ENCODE measurements at places on chromosomes 1 and 21.
A peak's percentile ranks its signal among the peaks of the same experiment; 100 is the strongest.

GRCh38 chr1:159862031-159862430 is 426 bp downstream of the VSIG8 start:
- no peak for DNase-seq

DNA sequence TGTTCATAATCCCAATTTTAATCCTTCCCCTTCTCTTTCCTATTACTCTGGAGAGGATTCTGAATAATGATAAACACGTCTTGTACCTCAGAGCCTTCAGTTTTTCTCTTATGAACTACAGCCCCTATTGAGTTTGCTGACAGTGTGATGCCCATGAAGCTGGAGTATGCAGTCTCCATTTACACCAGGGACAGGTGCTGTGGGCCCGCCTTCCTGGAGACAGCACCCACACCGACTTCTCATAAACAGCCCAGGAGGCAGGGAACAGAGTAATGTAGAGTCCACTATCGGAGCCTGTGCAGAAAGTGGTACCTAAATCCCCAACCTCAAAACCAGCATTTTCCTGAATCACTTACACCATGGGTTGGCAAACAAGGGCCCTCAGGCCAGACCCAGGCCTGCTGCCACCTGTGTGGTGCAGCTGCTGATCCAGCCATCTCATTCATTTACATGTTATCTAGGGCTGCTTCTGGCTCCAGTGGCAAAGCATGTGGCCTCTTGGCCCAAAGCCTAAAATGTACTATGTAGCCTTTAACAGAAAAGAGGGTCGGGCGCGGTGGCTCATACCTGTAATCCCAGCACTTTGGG is 95.1 kb upstream of the KRTAP19-8 start:
- no peak for DNase-seq

DNA sequence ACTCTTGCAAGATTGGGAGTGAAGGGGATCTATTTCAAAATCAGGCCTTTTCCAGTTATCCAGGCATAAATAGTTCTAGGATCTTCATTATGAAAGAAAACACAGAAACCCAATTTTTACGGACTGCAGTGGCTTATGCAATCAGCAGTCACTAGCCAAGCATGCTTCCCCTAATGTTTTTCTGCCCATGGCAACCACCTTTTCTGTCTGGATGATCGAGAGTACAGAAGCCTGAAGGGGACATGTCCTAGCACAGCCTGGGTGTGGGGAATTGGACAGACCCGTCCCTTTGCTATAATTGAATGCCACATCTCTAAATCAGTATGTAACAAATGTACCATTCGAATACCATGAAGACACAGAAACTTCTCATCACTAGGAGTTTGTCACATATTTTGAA is 29.8 kb upstream of the NCAM2 start:
- peak; percentile 25 for DNase-seq

GRCh38 chr1:84297546-84298244 is 3.8 kb upstream of the SAMD13 start:
- DNase-seq: no peak

DNA sequence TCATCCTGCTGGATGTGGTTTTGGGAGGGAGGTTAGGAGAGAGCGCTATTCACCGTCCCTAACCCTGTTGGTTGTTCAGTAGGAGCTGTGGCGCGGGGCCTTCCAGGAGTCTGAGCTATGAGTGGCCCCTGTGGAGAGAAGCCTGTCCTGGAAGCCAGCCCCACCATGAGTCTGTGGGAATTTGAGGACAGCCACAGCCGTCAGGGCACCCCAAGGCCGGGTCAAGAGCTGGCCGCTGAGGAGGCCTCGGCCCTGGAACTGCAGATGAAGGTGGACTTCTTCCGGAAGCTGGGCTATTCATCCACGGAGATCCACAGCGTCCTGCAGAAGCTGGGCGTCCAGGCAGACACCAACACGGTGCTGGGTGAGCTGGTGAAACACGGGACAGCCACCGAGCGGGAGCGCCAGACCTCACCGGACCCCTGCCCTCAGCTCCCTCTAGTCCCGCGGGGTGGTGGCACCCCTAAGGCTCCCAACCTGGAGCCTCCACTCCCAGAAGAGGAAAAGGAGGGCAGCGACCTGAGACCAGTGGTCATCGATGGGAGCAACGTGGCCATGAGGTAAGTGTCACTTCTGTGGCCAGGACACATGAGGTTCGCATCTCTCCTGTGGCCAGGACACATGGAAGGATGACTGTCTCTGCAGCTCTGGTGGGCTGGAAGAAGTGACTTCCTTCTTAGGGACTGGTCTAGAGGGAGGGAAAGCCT is 1.2 kb downstream of the ZC3H12A start:
- no peak for DNase-seq

GRCh38 chr1:231857609-231858135 is 231.1 kb downstream of the DISC1 start:
- DNase-seq: no peak
